Vagina (tissue), 2 donors: ENCODE measurements at places on chromosomes 7 and 10.

DNA sequence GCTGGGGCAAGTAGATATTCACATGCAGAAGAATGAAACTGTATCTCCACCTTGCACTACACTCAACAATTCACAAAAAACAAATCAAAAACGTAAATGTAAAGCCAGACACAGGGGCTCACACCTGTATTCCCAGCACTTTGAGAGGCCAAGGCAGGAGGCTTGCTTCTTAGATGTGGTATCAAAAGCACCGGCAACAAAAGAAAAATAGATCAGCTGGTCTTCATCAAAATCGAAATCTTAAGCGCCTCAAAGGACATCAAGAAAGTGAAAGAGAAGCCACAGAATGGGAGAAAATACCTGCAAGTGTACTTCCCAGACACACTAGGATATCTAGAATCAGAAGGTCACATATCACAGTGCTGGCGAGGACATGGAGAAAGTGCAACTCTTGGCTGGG, 31.3 kb downstream of the GPER1 start:
- DNase-seq: no peak

DNA sequence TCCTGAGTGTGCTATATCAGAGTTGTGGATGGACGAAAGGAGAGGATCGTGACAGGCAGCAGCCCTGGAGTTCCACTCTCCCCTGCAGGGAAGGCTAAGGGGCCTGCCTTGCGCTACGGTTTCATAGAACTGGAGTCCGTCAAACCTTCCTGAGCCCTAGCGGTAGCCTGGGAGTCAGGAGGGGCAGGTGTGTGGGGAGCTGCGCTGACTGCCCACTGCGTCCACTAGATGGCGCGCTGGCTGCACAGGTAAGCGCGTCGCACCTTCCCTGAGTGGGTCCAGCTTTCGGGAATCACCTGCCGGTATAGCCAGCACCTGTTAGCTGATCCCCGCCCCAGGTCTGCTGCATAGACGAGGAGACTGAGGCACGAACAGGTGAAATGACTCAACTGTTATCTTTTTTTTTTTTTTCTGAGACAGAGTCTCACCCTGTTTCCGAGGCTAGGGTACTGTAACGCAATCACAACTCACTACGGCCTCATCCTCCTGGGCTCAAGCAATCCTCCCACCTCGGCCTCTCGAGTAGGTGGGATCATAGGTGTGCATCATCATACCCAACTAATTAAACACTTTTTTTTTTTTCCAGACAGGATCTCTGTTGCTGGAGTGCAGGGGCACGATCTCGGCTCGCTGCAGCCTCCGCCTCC, 20.2 kb upstream of the BAIAP2L1 start:
- DNase-seq: no peak

GRCh38 chr10:97759158-97759887, 12.5 kb downstream of the SFRP5 start:
- no peak for DNase-seq

DNA sequence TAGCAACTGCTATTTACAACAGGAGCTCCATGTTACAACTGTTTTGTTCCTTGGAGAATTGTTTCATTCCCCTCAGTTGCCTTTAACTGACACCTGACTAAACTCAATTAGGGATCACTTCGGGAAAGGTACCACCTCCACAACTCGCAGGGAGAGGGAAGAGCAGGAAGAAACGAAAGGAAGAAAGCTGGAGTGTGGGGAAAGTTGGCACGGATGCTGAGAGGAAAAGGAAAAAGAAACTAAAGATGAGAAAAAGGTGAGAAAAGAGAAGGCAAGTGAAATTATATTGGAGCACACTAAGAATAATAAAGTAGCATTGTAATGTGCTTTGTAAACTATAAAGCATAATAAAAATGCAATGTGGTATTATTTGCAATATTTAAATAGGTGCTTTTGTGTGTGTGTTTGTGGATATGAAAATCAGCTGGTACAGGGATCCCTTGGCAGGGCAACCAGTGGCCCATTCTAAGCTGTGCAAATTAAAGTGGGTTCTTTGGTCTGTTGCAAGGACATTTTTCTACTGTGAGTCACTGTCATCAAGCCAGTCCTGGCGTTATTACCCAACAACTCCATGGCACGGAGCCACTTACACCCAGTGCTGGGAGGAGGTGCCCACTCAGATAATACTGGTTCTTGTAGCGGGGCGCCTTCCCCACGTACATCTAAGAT, 45.9 kb downstream of the HIPK2 start:
- DNase-seq: no peak

GRCh38 chr7:100604028-100604975, 2.1 kb downstream of the PCOLCE start:
- no peak for DNase-seq

- no peak for DNase-seq
Measured at GRCh38 chr10:92761571-92761970, 71.8 kb downstream of the HHEX start.

- DNase-seq: no peak
Measured at GRCh38 chr10:15703151-15703880, 16.4 kb downstream of the ITGA8 start.

- no peak for DNase-seq
Measured at GRCh38 chr10:8975535-8975934, 921.0 kb downstream of the GATA3 start.
